LHCN-M2 (cell line): ENCODE measurements at places on chromosomes 12 and 14.

DNA sequence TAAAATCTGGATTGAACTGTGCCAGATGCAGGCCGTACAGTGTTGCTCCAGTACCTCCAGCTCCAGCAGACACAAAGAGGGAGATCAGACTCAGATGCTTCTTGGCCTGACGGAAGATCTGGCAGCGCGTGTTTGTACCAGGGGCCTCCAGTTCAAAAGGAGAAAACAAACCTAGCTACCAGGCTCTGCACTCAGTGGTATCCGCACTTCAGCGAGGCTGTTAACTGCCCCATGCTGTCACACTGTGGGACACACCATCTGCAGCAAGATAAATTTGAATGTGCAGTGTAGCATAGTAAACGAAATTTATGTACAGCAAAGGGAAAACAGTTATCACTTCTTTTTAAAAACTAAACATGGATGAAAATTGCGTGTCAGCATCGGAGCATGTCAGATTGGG, 5.1 kb downstream of the DYNC1H1 start:
- no peak for DNase-seq

- DNase-seq, result peak; percentile 95
These were observed 210.6 kb downstream of the PHLDA1 start for GRCh38 chr12:75820848-75821578.

- DNase-seq, result peak; percentile 61
These were observed 764 bp downstream of the DYNLL1 start for GRCh38 chr12:120496413-120497340.

DNA sequence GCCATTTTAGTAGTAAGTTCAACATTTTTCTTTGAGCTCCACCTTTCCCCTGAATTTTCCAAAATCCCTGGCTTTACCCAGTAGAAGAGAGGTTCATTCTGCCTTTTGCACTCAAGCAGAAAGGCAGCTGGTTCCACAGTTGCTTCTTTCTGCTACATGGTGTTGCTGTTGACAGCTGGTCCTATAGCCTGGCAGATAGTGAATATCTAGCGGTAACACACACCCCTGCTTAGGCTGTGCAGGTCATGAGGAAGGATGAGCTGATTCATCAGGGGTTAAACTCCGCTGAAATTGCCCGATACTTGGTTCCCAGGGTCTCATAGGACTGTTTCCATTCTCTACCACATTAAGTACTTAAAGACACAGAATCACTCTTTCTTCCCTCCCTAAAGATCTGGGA, 62.4 kb downstream of the PUS7L start:
- DNase-seq, result peak; percentile 32

GRCh38 chr12:53941750-53942149, 3.1 kb downstream of the HOXC13 start:
- no peak for DNase-seq
